ENCODE measurements at places on chromosomes 6 and 20.

DNA sequence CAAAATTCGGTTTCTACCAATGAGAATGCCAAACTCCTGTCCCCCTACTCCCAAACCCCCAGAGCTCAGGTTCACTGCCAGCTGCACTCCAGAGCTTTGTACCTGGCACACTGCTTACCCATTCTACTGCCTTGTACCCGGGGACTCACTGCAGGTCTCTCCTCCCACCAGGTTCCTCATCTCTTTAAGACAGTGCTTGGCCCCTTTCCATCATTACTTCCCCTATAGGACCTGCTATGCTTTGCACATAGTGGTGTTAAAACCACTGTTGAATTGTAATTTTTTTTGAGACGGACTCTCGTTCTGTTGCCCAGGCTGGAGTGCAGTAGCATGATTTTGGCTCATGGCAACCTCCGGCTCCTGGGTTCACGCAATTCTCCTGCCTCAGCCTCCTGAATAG lies 25.9 kb downstream of the LYRM4 start:
- no peak for DNase-seq

GRCh38 chr6:149917679-149918078 lies 5.2 kb downstream of the RAET1G start:
- DNase-seq = no peak

GRCh38 chr6:26426691-26427450 lies 13.4 kb upstream of the BTN3A3 start:
- DNase-seq = no peak

- DNase-seq = no peak
Observed at GRCh38 chr6:74467533-74468215, 738.2 kb downstream of the COL12A1 start.

DNA sequence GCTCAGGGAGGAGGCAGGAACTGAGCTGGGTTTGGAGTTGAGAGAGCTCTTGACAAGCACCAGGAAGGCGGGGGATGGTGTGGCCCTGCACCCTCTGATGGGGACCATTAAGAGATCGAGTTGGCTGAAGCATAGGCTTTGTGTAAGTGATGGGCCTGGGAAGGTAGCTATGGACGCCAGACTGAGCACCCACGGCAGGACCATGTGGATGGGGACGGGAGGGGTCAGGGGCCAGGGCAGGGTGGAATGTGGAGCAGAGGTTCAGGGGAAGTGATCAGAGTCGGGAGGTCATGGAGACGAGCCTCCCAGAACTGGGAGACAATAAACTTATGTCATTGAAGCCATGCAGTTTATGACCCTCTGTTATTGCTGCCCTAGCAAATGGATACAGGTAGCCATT lies 81.7 kb downstream of the PLG start:
- no peak for DNase-seq

- DNase-seq = no peak
Observed at GRCh38 chr6:11324453-11325015, 92.1 kb upstream of the NEDD9 start.

- DNase-seq = no peak
Observed at GRCh38 chr20:49366687-49367086, 88.8 kb upstream of the ZNFX1 start.

DNA sequence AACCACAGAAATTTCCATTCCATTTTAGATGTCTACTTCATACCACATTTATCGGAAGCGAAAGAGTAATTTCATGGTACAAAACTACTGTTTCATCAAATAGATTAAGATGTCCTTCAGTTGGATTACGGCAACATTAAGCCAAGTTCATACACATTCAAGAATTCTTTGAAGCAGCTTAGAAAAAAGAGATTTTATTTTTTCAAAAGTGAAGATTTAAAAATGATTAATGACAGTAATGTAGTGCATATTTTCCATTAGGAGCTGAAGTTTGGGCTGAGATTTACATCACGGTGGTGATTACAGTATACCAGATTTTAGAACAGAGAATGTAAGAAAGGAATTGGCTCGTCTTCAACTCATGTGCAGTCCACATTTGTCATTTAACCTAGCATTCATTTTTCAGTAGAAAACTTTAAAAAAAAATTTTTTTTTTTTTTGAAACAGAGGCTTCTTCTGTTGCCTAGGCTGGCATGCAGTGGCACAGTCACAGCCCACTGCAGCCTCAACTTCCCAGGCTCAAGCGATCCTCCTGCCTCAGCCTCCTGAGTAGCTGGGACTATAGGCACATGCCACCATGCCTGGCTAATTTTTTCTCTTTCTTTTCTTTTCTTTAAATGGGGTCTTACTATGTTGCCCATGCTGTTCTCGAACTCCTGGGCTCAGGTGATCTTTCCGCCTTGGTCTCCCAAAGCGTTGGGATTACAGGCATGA lies 1.9 kb downstream of the SYNJ2 start:
- no peak for DNase-seq

DNA sequence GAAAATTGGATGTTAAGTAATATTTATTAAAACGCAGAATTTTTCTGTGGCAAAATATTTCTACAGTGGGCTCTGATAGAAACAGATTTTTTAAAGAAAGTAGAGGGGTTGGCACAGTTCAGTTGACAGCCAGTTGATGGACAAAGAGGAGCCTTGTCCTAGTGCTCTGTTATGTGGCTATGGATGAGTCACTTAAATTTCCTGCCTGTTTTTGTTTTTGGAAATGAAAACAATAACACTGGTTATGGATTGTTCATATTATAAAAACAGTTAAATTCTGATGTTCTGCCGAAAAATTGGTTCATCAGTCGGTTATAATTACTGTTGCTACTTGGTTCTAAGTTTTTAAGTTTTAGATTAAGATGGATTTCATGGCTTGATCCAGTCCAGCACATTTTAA lies 42.8 kb downstream of the MYO6 start:
- no peak for DNase-seq

DNA sequence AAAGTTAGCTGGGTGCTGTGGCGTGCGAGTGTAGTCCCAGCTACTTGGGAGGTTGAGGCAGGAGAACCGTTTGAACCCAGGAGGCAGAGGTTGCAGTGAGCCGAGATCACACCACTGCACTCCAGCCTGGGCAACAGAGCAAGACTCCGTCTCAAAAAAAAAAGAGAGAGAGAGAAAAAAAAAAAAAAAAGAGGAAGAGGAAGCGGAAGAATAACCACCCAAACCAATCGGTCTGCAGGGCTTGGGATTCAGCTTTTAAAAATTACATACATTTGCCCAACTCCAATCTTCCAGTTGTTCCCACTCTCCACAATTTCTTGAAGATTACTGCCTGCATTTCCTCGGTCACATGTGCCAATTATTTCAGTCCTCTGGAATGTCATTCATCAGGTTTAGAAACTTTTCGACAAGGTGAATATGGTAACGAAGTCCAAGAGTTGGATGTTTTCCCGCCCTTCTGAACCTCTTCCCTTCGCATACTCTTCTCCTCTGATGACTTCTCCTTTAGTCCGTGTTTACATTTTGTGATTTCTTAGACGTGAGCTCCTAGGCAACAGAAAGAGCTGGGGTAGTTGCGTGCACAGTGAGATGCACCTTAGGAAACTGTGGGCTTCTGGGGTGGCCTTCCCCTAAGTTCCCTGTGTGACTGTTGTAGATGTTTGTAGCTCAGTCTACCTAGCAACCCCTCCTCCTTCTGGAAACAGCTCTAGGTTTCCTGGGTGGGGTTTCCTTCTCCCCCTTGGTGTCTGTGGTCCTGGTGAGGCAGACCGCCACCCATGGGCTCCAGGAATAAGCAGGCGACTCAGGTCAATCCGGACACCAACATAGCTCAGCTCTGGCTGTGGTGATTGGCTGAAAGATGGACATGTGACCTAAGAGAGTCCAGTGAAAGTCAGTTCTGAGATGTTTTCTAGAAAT lies 63.0 kb upstream of the NCOA3 start:
- no peak for DNase-seq

DNA sequence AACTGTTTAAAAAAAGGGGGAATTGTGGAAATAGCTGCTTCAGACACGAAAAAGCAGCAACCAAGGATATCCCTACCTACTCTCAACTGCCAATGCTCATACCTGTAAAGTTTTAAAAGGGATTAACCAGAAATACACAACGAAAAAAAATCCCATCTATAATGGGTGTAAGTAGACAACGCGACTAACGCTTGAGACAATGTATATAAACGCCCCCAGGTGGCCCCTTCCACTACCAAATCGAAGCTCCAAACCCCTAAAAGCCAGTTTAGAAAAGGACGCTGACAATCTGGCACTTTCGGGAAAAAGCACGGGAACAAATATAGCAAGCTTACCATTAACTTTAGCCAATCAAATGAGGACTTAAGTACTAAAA lies 94.5 kb upstream of the BTN3A2 start:
- no peak for DNase-seq

DNA sequence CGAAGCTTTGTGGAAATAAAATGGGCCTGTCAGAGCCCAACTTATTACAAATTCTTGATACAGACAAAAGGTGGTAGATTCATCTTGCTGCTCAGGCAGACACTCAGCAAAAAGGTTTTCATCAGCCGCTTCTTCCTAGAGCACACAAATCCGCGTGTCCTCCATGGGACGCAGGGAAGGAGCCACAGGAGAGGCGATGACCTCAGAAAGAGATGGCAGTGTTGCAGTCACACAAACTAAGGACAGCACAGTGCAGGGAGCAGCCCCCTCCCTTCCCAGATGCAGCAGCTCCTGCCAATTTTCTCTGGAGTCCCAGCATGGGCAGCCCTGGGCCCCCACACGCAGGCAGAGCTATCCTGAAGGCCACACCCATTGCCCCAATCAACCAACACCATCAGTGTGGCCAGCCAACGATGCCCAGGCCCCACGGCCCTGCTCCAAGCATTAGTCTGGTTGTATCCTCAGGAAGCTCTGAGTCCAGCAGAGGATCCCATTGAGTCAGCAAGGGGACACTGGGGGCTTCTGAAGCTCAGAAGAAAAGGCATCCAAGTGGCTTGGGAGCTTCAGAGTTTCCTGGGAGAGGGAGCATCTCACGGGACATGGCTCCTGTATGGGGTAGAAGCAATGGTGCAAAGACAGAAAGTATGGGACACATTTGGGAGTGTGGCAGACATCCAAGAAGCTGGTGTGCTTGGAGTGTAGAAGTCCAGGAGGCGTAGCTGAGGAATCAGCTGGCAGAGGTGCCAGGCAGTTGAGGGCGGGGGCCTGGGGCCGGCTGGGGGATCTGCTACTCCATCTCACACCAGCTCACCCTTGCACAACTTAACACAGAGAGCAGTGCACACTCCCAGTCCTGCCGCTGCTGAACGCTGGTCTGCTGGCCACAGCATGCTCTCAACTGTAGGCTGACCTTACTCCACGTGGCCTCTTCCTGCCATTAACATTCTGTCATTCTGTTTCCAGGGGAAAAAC lies 142.1 kb upstream of the CST7 start:
- no peak for DNase-seq

DNA sequence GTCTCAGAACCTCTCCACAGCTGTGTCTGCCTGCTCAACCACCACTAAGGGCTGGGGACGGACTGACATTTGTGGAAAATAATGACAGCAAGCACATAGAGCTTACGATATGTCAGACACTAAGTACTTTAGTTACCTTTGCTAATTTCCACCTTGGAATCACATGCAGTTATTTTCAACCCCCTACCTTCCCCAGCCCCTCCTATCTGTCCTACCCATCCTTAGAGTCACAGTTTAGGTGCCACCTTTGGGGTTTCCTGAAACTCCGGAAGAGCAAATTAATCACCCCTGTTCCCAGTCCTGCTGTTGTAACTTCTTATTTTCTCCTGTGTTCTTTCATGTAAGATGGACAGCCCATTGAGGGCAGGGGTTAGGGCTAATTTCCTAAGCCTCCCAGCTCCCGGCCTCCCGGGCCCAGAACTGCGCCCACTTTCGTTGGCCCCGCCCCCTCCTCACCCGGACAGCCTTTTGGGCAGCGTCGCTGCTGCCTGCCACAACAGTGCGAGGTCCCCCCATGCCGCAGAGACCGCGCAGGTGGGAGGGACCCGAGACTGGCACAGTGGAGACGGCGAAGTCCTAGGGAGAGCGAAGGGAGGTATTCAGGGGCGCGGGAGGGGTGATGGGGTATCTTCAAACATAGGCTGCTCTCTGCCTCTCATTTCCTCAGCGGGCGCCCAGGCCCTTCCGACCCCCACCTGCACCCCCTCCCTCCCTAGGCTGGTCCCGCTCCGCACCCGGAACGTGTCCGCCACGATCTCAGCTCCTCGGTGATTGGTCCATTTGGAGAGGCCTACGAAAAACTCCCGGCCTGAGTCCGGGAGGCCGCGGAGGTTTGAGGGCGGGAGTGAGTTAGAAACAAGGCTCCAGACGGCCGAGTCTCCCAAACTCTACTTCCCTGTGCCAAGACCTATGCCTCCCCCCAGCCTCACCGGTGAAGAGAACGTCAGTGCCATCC lies 1.1 kb downstream of the DDAH2 start:
- no peak for DNase-seq

DNA sequence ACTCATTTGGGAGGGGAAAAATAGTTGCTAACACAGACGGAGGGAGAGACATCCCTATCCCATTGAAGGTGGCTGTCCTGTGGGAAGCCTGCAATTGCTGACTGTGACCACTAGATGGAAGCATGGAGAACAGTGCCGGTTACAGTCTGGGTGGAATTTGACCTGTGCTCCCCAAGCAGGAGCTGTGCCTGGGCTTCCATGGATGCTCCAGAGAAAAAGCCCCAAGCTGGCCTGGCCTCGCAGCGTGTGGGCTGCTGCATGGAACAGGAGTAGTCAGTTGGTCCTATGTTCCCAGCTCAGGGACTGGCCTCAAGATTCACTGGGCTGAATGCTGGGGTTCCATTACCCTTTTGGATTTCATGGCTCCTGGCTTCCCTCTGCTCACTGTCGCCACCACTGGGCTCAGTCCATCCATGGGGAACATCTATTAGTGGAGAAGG lies 116.3 kb upstream of the CHD6 start:
- DNase-seq = no peak

GRCh38 chr20:20795721-20796120 lies 83.3 kb upstream of the RALGAPA2 start:
- no peak for DNase-seq

- DNase-seq = no peak
Observed at GRCh38 chr6:155980768-155981079, 525.1 kb upstream of the NOX3 start.

DNA sequence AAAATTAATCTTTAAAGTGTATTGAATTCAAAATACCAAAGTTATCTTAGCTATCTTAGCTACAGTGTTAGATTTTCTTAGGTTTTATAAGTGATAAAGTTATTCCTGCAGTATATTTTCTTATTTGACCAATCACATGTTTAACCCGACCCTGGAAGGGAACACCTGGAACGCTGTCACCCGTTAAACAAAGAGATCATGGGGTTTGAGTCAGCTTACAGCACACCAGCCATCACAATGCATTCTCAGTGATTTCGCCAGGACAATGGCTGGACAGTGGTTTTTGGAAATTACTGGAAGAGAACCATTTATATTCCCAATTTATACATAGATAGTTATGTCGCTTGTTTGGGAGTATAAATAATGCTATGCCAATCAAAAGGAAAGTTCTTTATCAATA lies 10.5 kb downstream of the C6orf118 start:
- no peak for DNase-seq

DNA sequence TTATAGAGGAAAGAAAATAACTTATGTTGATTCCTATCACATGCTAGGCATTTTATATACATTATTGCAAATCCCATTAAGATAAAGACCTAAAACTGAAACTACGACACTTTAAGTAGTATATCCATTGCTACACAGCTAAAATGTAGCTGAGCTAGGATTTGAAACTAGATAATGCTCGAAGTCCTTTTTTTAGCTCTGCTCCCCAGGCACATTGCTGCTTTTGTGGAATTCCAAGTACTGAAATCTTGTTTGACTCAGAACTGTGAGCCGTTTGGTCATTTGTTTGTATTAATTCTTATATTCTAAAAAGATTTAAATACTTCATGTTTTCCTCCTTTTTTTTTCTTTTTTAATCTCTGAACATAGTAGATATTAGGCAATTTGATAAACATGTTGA lies 644.8 kb downstream of the HACE1 start:
- DNase-seq = no peak
